ENCODE measurements at places on chromosomes 16 and 17.

GRCh38 chr17:77602883-77603640 is 355.4 kb upstream of the TNRC6C start:
- DNase-seq = no peak

DNA sequence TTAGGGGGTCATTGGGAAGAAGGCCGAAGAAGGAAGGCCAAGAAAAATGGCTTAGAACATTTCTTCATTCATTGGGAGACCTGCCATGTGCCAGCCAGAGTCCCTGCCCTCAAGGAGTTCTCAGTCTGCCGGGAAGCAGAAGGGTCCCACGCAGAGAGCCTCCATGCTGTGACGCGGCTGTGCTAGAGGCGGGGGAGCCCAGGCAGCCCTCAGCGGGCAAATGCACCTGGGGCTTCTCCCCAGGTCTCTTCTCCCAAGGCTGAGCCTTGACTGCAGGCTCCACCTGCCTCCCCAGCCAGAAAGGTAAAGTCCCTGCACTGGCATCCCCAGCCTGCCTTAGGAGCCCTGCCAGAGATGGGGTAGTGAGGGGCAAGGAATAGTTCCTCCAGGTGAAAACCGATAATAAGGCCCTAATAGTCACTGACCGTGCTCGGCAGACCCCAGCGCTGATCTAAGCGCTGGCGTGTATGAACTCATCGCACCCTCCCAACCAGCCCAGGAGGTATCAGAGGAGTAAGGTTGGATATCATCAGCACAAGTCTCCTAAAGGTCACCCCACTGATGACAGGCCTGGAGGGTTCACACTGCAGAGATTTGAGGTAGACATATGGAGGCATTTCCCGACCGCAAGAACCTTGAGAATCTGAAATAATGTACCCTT is 6.0 kb upstream of the CDR2L start:
- no peak for DNase-seq

DNA sequence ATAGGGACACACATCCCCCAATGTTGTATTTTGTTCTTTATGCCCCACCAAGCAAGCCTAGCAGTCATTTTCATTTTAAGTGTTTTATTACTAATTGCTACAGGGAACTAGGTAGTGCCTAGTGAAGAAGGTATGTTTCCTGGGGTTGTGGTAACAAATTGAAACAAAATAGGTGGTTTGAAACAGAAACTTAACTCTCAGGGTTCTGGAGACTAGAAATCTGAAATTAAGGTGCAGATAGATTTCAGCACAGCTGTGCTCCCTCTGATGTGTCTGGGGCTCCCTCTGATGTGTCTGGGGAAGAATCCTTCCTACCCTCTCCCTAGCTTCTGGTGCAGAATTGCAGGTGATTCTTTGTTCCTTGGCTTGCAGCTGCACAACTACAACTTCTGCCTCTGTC is 390.1 kb downstream of the ZFHX3 start:
- no peak for DNase-seq

DNA sequence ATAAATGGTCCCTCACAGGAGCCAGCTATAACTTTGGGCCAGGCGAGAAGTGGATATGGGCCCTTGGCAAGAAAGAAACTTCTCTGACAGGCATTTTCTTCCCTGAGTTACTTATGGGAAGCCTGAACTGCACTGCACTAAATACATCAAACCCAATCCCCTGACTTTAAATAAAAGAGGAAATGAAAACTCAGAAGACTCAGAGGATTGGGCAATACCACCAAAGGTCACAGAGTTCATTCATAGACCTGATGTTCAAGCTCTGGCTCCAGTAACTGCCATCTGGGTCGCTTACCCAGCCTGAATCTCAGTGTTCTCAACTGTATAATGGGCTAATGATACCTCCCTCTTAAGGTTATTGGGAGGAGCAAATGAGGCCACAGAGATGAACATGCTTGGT is 815 bp downstream of the KRT35 start:
- no peak for DNase-seq

- DNase-seq = no peak
Measured at GRCh38 chr16:58360041-58360634, 32.1 kb upstream of the GINS3 start.

DNA sequence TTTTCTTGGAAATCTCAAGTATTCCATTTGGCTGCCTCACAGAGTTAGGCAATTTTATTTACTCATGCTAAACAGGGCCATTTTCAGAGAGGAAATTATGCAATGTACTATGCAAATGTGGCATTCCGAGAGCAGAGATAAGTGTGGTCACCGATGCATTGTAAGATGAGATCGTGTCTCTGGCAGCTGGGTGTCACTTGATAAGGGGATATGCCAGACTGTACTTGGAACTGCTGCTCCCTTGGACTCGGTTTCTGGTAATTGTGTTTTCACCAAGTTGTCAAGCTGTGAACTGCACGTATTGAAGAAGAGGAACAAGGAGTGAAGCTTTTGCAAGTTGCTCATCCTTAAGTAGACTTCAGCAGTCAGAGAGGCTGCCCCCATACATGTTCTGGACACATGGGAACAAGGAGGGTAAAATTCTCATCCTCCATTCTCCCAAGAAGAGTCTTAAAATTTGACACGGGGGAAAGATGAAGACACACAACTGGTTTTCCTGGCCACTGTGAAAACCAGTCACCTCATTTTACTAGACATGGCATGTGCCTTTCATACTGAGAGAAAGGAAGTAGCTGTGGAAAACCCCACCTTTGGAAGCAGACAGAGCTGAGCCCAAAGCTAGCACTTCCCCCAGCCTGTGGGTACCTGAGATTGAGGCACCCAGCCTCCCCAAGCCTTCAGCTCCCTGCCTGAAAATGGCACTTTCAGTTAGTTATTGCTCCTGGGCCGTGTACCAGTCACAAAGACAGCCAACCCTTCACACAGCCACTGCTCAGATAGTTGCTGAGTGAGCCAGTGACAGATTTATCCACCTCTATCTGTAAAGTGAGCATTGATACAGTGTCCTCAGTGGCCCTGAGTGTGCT is 150.7 kb downstream of the SOCS1 start:
- DNase-seq = no peak

DNA sequence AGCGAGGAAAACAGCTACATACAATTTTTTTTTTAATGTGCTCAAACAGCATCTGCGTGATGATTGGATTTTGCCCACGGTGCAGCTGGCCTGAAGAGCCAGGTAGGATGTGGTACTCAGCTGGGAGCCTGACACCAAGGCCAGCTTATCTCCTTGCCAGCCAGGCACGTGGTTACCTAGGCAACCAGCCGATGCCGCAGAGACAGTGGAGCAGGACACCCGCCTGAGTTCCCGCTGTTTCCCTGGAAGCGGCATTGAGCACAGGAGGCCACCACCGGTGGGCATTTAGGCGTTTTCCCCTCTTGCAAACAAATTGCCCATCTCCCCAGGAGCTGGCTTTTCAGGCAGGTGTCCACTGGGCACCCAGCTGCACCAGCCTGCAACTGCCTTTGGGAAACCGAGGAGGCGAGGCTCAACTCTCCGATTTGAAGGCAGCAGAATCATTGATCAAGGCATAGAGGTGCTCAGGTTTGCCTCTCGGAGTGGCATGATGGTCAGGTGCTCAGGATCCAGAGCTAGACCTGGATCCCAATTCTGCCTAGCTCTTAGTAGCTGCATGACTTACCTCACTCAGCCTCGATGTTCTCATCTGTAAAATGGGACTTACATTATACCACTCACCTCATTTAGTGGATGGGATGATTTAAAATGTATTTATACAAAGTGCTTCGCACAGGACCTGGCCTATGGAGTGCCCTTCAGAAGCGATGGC is 137.5 kb upstream of the PLCG2 start:
- peak; percentile 84 for DNase-seq

DNA sequence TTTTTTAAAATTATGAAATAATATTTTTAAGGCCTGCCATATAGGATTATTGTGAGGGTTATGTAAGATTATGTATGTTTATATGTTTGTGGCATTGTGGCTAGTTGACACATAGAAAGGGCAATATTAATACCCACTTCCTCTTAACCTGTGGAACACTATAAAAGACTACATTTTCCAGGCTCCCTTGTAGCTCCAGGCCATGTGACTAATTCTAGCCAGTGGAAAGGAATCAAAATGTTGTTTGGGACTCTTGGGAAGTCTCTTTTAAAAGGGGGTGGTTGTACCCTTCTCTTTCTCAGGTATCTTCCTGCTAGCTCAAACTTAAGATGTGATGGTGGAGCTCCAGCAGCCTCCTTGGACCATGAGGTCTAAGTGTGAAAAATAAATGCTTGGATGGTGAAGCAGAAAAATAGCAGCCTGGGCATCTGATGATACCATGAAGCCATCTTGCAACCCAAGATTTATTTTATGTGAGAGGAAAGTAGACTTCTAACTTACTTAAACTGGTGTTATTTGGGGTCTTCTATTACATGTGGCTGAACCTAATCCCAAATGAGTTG is 39.2 kb downstream of the TEKT5 start:
- no peak for DNase-seq

DNA sequence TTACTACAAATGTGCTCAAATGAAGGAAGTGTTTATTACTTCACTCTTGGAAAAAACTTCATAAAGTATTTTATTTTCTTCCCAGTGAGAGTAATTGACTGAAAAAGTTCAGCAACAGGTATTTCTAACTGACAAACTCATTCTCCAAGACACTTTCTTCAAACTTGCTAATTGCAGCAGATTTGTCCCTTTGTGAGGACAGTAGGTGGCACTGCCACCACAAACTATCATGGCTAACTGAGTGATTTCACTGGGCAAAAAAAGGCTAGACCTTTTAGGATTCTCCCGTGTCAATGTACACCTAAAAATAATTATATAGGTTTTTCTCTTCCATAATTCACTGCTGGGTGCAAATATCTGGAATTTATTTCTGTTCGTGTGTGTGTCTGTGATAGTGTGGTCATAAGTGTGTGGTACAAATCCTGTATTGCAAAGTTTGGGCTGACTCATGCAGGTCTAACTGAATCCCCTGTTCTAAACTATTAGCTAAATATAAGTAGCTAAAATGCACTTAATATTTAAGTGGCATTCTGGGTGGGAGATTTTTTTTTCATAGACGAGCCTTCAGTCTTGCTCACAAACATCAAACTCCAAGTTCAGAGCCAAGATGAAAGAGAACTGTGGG is 3.9 kb downstream of the HS3ST3A1 start:
- DNase-seq = peak; percentile 64

- DNase-seq = no peak
Measured at GRCh38 chr17:49692751-49693150, 14.9 kb upstream of the SPOP start.

- no peak for DNase-seq
Measured at GRCh38 chr16:9097266-9098219, 6.1 kb downstream of the HAPSTR1 start.

GRCh38 chr17:75834279-75834920 is 9.8 kb downstream of the UNC13D start:
- DNase-seq = no peak

DNA sequence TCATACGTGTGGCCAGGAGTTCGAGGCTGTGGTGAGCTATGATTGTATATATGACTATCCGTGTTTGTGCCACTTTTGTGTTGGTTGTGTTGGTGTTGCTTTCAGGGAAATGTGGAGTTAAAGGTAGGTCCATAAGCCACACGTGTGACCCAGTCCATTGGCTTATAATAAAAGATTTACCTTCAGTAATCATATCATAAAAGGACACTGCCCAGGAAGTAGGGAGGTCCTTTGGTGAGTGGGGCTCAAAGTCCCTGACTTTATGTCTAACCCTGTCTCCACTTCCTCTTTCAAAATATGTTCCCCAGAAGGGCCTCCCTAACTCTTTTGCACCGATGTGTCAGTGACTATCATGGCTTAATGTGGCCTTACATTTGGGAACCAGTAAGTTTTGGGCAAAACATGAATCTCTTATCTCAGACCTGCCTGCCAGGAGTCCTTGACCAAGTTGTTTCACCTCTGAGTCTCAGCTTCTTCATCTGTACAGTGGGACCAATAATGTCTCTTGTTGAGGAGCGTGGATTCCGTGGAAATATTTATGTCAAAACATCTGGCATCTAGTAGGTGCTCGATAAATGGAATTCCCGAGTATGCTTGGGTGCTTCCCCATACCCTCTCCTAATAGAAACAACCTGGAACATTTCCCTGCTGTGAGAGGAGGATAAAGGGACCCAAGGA is 4.8 kb downstream of the TNP2 start:
- DNase-seq = no peak

GRCh38 chr17:1060991-1061390 is 64.1 kb downstream of the TIMM22 start:
- no peak for DNase-seq

DNA sequence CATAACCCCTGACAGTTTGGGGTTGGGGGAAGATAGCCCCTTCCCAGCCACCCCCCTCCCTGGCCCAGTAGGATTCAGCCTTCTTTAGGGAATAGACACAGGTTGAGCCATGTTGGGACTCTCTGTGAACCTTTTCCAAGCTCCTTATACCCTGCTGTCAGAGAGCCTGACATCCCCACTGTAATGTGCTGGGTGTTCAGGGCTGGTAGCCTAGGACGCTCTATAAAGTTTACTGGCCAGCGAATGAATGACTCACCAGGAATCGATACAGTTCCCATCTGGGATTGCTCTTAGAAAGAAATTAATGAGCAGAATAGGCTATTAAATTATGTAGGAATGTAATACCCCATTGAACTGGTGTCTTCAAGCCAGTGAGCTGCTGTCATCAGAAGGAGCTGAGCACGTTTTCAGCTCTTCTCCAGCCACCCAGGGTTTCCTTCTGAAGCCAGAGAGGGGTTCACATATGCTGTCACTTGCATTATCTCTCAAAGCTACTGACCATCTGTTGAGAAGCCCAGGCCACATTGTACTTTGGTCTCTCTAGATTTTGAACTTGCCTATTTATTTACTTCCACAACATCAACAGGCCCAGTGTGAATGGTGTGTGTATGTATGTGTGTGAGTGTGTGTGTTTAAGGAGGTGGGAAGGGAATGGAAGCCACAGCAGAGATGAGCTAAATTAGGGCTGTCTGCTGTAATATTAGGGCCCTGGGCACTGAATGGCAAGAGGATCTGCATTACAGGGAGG is 64.9 kb downstream of the SPACA3 start:
- no peak for DNase-seq

GRCh38 chr17:63848834-63849689 is 6.6 kb upstream of the SMARCD2 start:
- no peak for DNase-seq

DNA sequence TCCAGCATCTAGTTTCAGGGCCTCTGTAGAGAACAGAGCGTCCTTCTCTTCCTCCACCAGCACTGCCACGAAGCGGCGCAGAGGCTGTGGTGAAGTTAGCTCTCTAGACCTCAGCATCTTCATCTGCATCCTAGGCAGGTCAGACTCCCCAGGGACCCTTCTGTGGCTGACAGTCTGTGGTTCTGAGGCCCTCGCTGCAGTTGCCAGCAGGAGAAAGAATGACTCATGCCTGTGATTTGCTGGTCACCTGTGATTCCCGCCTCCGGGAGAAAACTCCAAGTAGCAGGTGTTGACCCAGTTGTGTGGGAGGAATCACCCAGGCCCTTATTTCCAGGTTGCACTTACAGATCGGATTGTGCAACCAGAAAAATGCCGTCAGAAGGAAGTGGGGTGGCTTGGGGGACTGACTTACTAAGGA is 117.3 kb upstream of the CACNG5 start:
- no peak for DNase-seq

DNA sequence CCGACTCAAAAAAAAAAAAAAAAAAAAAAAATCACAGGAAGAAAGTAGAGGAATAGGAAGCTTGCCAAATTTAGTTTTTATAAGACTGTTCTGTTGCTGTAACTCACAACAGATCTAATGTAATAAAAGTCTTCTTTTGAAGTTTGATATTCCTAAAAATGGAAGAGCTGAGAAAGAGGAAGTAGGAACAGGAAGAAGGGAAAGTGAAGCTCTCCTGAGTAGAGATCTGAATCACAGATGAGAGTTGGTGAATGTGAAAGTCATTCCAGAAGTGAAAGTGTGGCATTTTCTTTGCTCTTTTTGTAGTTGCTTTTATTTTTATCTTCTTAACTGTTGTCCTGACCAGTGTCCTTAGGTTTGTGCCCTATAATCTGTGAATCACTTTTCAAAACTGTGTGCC is 2.1 kb downstream of the NMT1 start:
- no peak for DNase-seq

- DNase-seq = no peak
Measured at GRCh38 chr16:1002399-1003166, 21.0 kb downstream of the SOX8 start.

All from NCI-H1105 treated with DMSO at 0.1 percent for 48 hours (cell line).